A172 (cell line): ENCODE measurements at places on chromosomes 16 and 17. TPM values are rescaled to one million over a fixed set of nuclear protein-coding genes. Genes with fewer than 3 reads are reported as not detected.

Gene HEATR9
- not detected in 2 replicates for total RNA-seq

Gene RAB26
- total RNA-seq, result not detected in 2 replicates

Gene TBC1D3
- total RNA-seq, result not detected in 2 replicates

Gene PRSS33
- total RNA-seq, result 0.17 and 0.36 TPM in 2 replicates

DNA sequence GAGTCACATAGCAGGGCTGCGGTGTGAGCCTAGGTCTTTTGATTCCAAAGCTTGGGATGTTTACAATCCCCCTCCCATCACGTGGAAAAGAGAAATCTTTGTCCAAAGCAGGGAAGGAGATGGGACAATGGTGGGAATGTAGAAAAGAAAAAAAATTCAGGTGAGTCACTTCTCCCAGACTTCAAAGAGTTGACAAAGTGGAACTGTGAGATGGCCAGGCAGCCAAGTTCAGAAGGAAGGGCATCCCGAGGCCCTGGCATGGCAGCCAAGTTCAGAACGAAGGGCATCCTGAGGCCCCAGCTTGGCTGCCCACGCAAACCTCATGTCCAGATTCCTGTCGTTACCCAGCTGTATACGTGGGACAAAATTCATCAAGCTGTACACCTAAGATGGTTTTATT lies 47.5 kb downstream of the FOXL1 start:
- no peak for DNase-seq

GRCh38 chr17:66250686-66251085 lies 21.5 kb upstream of the APOH start:
- no peak for DNase-seq

DNA sequence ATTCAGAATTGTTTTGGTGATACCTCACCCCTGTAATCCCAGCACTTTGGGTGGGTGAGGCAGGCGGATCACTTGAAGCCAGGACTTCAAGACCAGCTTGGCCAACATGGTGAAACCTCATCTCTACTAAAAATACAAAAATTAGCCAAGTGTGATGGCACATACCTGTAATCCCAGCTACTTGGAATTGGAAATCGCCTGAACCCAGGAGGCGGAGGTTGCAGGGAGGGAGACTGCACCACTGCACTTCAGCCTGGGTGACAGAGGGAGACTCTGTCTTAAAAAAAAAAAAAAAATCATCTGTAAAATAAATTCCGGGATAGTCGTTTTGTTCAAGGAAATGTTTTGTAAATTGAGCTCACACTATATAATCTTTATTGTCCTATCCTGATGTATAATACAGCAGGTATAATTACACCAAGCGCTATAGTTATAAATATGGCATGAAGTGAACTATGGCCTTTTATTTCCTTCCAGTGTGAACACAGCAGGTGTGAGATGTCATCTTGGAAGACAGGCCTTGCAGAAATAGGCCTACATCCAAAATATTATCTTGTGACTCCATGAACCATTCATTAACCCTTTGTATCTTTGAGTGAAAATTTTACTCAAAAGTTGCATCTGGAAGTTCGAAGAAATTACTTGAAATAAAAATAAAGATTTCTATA lies 25.4 kb downstream of the PLA2G10 start:
- no peak for DNase-seq

GRCh38 chr16:83588070-83588469 lies 219.7 kb upstream of the HSBP1 start:
- no peak for DNase-seq

GRCh38 chr16:5907544-5907943 lies 809.9 kb upstream of the EEF2KMT start:
- DNase-seq, result no peak

DNA sequence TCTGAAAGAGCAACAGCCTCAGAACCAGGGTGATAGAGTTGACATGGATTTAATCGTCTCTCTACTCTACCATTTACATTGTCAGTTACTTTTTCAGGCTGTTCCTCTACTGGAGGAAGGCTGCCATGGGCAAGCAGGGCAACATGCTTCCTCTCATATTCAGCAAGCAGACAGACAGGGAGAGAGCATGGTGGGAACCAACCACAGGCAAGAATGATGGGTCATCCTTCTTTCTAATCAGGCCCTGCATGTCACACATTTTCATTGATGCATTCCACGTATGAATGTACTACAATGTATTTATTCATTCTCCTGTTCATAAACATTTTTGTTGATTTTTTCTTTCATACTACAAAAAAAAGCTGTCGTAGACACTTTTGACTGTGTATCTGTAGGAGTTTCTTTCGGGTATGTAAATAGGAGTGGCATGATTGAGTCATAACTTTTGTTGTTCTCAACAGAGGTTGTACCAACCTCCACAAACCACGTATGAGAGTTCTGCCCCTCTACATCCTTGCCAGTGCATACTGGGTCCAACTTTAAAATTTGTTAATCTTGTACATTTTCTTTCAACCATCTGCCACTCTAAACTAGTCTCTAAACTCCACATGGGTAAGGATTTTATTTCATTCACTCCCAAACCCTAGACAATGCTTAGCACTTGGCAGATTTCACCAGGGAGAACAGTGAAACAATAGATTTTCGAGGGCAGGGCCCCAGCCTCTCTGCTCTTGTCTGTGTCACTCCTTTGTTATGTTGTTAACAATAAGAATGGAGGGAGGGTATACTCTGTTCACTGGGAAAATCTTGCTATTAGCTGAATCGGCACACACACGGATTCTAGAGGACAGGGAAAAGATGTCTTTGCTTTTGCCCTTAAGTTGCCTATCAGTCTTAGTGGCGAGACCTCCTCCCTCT lies 58.7 kb downstream of the CMC2 start:
- no peak for DNase-seq

DNA sequence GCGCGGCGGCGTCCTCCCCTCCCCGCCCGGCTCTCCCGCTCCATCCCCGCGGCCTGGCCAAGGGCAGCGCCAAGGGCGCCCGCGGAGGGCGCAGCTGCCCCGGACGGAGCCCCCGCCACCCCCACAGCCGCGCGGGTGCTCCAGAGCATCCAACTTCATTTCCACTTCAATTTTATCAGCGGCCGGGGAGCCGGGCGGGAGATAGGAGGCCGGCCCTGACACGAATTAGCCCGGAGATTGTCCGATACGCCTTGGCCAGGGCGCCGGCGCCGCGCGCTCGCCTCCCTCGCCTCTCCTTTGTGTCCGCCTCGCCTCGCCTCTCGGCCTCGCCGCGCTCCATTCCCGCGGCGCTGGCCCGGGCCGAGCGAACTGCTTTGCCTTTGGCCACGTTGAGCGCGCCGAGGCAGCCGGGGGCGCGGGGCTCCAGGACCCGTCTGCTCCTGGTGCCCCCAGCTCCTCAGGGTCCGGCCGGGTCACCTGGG lies 129.1 kb upstream of the LHX1 start:
- DNase-seq, result no peak

DNA sequence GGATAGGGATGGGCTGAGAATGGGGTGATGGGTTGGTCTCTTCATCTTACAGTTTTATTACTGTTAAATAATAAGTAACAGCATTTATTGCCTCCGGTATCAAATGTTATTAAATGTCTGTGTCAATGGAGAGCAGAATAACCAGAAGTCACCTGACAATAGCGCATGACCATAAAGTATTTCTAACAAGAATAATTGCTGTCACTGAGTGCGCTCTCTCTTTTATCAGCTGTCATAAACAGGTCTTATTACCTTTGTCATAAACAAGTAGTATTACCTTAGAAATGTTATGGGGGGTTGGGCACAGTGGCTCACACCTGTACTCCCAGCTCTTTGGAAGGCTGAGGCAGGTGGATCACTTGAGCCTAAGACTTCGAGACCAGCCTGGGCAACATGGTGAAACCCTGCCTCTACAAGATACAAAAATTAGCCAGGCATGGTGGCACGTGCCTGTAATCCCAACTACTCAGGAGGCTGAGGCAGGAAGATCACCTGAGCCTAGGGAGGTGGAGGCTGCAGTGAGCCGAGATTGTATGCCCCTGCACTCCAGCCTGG lies 120.6 kb downstream of the MAP2K6 start:
- no peak for DNase-seq

DNA sequence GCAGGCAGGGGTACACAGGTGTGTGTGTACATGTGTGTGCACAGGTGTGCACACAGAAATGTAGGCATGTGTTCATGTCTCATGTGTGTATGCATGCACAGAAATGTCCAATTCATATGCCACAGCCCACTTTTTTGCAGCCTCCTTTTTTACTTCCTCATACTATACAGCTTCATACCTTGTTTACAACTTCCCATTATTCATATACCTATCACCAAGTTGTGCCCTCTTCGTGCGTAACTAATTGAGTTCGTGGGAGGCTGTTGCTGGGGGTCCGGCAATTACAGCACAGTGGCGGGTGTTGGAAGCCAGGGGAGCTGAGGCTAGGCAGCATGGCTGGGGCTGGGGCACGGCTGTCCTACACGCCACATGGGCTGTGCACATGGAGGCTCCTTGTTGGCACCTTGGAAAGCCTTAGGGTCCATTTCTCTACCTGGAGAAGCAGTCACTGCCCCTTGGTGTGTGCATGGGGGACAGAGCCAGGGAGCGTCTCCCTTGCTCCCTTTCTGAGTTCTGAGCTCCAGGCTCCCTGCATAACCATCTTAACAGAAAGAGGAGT lies 266.7 kb downstream of the ENGASE start:
- DNase-seq, result no peak

DNA sequence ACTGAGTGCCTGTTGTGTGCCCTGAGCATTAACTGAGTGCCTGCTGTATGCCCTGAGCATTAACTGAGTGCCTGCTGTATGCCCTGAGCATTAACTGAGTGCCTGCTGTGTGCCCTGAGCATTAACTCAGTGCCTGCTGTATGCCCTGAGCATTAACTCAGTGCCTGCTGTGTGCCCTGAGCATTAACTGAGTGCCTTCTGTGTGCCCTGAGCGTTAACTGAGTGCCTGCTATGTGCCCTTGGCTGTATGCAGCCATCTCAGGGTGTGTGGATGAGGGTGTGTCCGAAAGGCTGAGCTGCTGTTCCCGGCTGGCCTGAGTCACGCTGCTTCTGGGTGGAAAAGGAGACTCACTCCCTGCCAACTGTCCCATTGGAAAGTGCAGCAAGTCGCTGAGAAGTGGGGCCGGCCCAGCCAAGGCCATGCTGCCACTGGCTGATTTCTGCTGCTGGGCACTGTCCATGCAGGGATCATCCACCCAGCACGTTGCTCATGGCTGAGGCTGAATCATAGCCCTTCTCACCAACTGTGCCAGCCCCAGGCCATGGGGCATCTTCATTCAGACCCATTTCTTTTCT lies 113.8 kb downstream of the OR1D5 start:
- DNase-seq, result peak; percentile 87

DNA sequence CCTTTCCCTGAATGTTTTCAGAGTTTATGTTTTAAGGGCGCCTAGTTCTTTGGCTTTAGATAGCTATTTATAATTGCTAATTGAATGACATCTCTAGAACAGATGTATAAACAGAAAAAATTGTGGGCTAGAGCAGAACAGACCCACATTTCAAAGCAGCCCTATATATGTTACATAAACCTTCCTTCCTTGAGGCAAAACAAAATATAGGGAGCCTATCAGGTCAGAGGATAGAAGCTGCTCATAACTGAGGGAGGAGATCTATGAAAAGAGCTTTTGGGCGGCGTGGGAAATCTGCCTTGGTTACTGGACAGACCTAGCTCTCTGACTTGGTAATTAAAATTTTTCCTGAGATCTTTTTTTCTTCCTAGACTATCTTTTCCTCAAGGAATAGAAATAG lies 68.4 kb downstream of the SPAG9 start:
- DNase-seq, result no peak

DNA sequence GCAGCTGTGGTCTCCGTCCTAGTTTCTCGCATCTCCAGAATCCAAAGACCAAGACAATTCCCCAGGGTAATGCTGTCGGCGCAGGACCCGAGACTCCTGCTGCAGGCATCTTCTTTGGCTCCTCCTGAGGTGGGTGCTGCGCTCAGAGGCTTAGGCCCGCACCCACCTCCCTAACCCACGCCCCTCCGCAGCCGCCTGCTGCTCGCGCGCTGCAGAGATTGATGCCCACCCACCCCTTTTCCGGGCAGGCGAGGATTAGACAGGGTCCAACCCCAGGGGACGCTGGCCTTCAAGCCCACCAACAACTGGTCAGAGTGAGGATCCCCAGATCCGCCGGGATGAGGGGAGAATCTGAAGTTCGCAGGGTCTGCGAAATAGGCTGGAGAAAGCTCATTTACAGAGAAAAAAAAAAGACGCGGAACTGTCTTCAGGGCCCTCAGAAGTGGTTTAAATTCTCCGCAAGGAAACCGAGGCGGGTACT lies 27.9 kb downstream of the SLFN11 start:
- DNase-seq, result no peak

GRCh38 chr16:87119168-87119567 lies 198.0 kb downstream of the C16orf95 start:
- no peak for DNase-seq

- DNase-seq, result no peak
Observed at GRCh38 chr16:77969861-77970260, 52.5 kb upstream of the CLEC3A start.

GRCh38 chr16:56743840-56744239 lies 13.9 kb downstream of the NUP93 start:
- DNase-seq, result peak; percentile 79

DNA sequence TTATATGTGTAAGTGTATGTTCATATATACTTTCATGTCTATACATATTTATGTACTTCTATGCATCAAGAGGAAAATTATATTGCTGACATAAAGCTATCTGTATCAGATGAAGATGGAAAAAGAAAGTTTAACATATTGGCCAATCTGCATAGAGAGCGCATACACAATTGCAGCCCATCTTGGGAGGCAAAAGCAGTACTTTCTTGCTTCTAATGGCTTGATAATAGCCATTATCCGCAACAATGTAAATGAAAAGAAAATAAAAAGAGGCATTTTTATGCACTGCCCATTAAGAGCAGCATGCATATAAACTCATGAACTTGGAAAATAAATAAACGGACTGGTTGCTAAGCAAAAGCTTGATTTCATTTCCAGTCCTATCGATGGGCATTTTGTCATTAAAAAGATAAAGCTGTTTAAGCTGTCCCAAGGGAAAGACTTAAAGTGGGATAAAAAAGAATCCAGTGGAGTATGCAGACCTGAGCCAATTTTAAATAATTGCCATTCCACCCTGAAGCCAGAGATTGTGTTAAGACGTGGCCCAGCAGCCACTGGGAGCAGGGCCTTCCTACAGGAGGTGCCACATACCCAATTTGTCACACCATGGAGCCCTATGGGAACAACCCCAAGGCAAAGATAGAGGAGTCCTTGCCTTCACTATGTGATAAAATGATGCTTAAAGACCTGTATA lies 183.6 kb upstream of the CDH11 start:
- DNase-seq, result no peak
